ENCODE measurements at places on chromosomes 3 and 15.

DNA sequence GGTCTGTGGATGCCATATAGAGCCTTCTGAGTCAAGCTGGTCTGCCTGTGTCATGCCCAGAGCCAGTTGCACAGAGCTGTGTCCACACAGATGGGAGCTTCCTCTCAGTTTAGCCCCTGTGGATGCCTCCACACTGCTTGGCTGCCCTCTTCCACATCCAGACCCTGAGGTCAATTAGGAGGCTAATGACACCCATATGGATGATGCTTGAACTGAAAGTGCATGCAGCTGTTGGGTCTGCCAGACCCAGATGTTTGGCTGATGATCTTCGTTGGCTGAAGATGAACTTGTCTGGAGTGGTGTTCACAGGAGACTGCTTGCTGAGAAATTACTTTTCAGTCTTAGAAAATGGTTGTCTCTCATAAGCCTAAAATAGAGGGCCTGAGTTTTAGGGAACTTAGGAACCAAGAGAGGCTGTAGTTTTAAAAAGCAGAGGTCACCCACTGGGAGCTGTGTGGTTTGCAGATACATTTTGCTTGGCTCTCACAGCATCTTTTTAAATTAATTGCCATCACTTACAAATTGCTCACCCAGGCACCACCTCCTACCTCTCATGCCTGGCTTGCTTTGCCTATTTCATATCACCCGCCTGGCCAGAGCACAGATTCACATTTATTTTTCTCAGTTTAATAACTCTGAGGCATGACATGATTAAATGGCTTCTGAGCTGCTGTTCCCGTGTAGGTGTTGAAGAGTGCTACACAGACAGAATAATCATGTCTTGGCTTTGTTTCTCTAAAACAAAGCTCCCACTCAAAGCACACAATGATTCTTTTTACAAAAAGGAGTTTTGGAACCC lies 176.1 kb downstream of the MINAR1 start:
- DNase-seq, result no peak

GRCh38 chr3:122691195-122691594 lies 10.6 kb downstream of the PARP14 start:
- DNase-seq, result no peak

GRCh38 chr15:70801109-70801508 lies 37.8 kb upstream of the UACA start:
- no peak for DNase-seq

DNA sequence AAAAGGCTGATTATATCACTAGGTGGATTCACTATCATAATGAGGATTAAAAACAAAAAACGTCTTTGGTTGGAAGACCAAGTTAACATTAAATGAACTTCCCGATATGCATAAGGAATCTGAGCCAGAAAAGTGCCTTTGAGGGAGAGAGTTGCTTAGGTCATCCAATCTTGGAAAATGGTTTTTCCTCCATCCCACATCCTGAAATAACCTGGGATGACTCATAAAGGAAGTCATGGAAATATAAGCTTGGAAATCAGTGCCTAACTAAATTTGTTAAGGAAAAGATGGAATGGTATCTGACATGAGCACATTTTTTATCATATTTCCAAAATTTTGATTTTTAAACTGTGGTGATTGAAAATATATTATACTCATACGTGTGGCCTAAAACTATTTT lies 66.0 kb downstream of the KBTBD8 start:
- no peak for DNase-seq
